ENCODE measurements at places on chromosomes 7 and 10.

- no peak for DNase-seq
These were observed at the start of gene ZP3 for GRCh38 chr7:76424413-76425111. TSS of gene ZP3 (plus strand) at chr7:76424950. CDS start at chr7:76424965, 15 bp downstream.

DNA sequence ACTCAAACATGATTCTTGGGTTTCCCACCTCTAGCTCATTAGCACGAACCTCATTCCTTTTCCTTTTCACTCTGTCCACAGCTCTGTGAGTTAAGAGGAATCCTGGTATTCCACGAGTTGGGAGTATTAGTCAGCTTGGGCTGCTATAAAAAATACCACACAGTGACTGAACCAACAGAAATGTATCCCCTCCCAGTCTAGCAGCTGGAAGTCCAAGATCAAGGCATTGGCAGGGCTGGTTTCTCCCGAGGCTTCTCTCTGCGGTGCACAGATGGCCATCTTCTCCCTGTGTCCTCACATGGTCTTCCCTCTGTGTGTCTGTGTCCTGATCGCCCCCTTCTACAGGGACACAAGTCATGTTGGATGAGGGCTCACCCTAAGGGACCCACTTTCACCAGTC, 261.6 kb downstream of the TNS3 start:
- DNase-seq = no peak

DNA sequence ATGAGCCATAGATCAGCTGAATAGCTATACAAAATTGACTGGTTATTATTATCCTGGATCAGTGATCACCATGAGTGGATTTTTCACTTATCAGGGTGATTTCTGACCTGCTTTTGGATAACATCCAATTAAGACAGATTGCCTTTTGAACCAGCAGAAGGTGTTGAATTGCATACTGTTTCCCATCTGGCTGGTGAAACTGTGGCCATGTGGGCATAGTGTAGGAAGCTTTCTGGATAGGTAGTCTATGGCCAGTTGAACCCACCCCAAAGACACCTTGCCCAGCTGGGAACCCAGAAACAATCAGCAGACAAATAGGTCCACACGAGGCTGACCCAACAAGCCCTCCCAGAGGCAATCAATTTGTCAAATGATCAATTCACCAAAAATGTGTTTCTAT, 29.3 kb downstream of the DNAJC12 start:
- no peak for DNase-seq

- no peak for DNase-seq
These were observed 509.7 kb upstream of the PODXL start for GRCh38 chr7:132065989-132066603.

- DNase-seq = no peak
These were observed 3.4 kb downstream of the IFRD1 start for GRCh38 chr7:112453505-112454171.

- DNase-seq = no peak
These were observed 3.4 kb upstream of the LFNG start for GRCh38 chr7:2516194-2516555.

DNA sequence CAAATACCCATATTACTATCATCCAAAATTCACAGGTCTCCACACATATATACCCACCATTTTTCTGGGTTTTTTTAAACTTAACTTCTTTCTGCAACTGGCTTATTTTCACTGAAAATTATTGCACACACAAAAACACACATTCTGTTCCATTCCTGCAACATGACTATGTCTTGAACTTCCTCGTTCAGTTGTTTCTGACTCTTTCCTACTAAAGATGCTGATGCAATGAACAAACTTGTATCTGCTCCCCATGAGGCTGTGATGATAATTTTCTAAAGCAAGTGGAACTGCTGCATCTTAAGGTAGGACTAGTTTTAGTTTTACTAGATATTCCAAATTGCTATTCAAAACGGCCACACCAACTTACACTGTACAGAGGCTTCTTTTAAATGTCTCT, 77.7 kb downstream of the OSBPL3 start:
- DNase-seq = no peak
